ENCODE measurements at places on chromosomes 12 and 14.
A peak's percentile ranks its signal among the peaks of the same experiment; 100 is the strongest.

DNA sequence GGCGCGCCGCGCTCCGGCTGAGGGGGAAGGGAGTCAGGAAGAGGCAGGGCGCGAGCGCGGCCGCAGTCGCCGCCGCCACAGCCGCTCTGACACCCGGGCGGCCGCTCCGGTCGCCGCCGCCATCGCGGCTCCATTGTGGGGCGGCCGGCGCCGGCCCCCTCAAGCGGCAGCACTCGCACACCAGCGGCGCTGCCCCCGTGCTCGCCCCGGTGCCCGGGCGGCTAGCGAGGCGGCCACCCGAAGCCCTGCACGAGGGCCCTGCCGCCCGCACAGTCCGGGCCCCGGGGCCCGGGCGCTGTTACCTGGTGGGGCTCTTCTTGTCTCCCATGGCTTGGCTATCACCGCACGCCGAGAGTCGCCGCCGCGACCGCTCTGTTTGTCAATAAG is 202 bp downstream of the YAF2 start:
- DNase-seq = no peak

- no peak for DNase-seq
These were observed 29.4 kb upstream of the CERS5 start for GRCh38 chr12:50196537-50196936.

GRCh38 chr12:45336331-45336730 is 120.4 kb downstream of the ANO6 start:
- no peak for DNase-seq

DNA sequence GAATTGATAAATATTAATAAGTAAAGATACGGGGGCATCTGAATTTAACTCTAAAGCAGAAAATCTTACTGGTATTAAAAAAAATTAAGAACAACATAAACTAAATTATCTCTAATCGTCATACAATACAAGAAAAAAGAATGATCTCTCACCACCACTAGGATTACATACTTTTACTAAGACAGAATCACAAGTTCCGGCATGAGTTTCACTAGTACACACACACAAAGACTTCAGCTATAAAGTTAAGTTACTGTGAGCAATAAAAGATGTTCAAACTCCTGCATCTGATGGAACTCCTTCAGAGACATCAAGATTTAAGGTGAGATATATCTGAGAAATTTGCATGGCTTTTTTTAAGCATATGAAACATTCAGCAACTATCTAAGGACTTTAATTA is 21.9 kb downstream of the CEP128 start:
- no peak for DNase-seq

GRCh38 chr12:93824514-93825500 is 147.6 kb downstream of the CRADD start:
- no peak for DNase-seq

DNA sequence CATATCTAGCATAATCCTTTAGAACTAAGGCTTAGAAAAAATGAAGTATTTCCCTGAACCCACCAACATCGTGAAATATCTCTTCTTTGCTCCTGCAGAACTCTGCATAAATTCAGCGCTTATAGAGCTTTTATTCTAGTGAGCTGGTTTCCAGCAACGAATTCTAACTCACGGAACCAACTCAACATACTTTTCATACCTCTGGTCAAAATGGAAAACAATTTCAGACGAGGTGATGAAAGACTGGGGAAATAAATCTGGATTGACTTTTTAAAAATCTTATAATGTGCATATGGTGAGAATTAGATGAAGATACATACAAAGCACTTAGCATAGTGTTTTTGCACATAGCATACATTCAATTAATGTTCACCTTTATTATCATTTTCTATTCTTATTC is 62.6 kb upstream of the BBS10 start:
- DNase-seq = no peak

DNA sequence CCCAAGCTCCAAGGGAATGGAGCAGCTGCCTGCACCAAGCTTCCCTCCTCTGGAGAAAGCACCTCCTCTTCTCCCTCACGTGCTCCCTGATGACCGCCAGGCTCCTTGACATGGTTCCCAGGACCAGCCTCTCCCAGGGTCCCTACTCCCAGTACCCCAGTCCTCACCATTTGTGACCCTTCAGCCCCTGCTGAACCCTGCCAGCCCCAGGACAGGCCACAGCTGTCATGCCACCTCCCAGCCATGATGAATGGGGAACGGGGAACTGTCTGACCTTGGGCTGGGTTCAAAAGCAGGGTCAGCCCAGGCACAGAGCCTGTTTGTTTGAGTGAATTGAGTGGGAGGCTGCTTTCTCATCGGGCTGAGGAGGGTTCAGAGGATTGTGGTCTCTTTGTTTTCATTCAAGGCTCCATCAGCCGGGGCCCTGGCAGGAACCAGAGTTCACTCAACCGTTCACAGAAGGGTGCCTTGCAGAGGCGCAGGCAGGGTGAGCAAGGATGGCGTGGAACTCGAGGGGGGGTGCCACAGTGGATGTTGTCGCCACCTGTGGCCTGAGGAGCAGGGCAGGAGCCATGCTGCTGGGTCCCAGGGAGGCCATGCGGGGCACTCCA is 344.5 kb upstream of the SFSWAP start:
- DNase-seq = no peak

- DNase-seq = no peak
These were observed 123.0 kb downstream of the PLXNC1 start for GRCh38 chr12:94271351-94271750.

GRCh38 chr12:100871195-100871734 is 76.7 kb downstream of the ANO4 start:
- DNase-seq = no peak

- DNase-seq = no peak
These were observed 271.9 kb downstream of the CPNE8 start for GRCh38 chr12:38633511-38633910.

GRCh38 chr14:67971627-67972625 is 152.3 kb downstream of the RAD51B start:
- no peak for DNase-seq

- no peak for DNase-seq
These were observed 17.7 kb upstream of the TMEM30B start for GRCh38 chr14:61298824-61299223.

- no peak for DNase-seq
These were observed 78.6 kb upstream of the IFNG-AS1 start for GRCh38 chr12:67910360-67911274.

GRCh38 chr14:22656945-22657731 is 13.0 kb upstream of the OR6J1 start:
- no peak for DNase-seq

GRCh38 chr14:94043111-94043755 is 17.1 kb downstream of the OTUB2 start:
- DNase-seq = no peak

GRCh38 chr12:107388263-107388662 is 294.9 kb upstream of the CRY1 start:
- no peak for DNase-seq

DNA sequence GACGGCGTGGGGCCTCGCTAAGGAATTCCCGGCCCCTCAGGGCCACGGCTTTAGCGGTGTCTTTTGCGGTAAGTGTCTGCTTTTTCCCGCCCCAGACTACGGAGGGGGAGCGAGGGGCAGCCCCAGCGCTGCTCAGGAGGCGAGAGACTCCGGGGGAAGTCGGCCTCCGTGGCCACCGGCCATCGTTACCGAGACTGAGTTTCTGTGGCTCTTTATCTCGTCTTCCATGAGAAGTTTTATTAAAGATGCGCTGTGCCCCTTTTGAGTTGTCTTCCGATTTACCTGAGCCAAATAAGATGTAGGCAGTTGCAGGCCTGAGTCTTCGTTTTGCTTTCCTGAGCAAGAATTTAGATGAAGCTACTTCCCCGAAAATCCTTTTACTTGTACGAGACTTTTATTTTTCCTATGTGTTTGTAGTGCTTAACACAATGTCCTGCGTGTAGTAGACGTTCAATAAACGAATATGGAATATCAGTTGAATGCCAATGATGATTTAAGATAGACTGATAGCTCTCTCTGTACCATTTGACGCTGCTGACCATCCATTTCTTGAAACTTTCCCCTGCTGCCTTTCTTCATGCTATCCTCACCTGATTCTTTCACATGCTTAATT is 462 bp downstream of the SRP54 start:
- no peak for DNase-seq

- peak; percentile 91 for DNase-seq
These were observed 4.3 kb upstream of the CD9 start for GRCh38 chr12:6195665-6196535.

DNA sequence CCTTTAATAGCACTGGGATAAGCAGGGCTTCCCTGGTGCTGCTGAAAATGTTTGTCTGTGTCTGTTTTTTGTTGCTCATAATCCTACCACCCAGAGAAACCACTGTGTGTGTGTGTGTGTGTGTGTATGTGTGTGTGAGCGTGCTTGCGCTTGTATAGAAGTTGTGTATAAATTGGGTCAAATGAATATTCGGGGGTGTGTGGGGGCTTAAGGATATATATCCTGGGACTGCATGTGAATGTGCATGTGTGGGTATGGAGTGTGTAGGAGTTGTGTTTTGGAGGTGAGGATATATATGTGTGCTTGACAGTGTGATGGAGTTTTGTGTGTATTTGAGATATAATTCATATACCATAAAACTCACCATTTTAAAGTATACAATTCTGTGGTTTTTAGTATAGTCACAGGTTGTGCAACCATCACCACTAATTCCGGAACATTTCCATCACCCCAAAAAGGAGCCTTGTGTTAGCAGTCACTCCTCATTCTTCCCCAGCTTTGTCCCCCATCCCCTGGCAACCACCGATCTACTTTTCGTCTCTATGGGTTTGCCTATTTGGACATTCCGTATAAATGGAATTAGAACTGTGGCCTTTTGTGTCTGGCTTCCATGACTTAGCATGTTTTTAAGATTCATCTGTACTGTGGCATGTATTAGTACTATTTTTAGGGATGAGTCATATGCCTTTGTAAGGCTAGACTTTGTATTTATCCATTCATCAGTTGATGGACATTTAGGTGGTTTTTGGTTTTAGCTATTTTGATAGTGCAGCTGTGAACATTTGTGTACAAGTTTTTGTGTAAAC is 25.6 kb downstream of the TCTN1 start:
- no peak for DNase-seq

DNA sequence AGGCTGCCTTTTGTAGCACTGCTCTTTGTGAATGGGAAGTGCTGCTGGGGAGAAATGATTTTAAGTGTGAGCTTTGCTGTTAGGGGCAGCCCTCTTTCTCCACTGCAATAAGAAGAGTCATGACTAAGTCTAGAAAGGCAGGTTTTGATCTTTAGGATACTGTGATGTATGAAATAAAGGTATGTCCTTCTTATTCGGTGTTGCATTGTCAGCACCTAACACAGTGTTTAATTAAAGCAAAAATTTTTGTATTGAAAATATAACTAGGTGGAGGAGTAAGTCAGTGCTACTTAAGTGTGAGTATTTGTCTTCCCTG is 81.5 kb downstream of the ETV6 start:
- DNase-seq = no peak

- DNase-seq = peak; percentile 35
These were observed 1.0 kb upstream of the KDM2B start for GRCh38 chr12:121581686-121582429.

DNA sequence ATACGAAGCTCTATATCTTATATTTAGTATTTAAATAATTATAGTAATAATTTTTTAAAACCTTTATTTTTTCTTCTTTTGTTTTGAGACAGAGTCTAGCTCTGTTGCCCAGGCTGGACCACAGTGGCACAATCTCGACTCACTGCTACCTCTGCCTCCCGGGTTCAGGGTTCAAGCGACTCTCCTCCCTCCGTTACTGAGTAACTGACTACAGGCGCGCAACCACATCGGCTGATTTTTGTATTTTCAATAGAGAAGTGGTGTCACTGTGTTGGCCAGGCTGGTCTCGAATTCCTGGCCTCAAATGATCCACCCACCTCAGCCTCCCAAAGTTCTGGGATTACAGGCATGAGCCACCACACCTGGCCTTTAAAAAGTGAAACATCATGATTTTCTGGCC is 13.0 kb upstream of the WNK1 start:
- no peak for DNase-seq

DNA sequence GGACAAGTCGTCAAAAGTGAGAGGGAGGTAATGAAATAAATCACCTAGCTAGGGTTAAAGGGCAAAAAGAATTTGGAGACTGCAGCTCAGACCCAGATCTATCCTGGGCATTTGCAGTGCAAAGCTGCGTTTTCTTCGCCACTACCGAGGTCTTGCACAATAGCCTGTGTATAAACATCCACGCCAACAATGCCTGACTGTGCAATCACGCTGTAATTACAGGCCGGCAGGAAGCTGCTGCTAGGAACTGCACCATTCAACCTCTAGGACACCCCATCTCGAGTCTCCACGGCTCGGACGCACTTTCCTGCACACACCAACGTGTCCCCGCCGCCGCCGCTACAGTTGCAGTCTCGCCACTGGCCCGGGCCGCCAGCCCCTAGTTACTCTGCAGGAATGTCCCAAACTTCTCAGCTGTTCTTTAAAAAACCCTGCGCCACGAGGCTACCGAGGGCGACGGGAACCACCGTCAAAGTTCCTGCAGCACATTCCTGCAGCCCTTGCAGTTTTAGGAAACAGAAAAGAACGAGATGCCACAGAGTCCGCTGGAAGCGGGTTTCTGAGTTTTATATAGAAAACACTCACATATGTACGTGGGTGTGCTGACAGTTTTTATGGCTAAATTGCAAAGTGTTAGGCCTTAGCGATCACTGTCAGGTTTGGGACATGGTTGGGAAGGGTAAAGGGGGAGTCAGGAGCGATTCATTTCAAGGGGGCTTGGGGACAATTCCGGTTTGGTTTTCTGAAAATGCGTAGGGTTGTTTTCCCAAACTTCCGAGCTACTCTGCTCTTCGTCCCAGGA is 65.6 kb upstream of the PTGR2 start:
- peak; percentile 81 for DNase-seq

DNA sequence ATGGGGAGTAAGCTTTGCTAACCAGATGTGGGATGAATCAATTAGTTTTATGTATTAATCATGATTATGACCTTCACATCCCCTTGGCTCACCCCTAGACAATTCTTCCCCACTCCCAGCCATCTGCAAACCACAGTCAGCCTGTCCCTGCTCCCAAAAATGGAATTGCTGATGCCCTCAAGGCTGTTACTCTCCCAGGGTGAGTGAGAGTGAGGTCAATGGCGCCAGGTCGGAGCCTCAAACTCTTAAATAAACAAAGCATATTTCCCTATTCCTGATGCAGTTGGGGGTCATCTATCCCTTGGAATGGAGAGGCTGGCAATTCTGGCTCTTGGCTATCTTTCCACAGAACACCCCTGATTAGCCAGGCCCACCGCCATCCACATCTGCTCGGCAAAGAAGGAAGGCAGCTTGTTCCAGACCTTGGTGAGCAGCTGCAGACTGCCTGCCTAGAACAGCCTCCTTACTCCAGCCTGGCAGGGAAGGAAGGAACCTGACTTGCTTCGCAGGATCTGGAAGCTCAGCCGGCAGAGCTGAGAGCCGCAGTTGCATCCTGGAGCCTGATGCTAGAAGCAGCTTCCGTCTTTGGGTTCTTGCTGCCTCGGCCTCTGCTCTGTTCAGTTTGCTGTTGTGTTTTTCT is 57.0 kb downstream of the SMUG1 start:
- DNase-seq = no peak

DNA sequence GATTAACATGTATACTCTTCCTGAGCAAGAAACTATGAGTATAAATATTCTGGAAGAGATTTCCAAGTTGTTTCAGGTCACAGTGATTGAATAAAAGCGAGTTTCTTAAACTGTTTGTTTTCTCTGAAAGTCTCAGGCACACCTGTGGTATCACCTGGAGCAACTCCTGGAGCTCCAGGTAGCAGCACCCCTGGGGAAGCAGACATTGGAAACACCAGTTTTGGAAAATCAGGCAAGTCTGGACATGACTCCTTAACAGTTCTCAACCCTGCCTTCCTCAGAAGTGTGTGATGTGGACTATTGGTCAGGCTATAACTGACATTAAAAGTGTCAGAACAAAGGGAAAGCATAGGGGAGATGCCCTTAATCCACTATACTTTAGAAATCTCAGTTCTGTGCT is 217.6 kb upstream of the CNTN1 start:
- DNase-seq = no peak

GRCh38 chr14:92945959-92946846 is 23.3 kb downstream of the CHGA start:
- DNase-seq = no peak

All from head of caudate nucleus (tissue), 42 donors.